ENCODE measurements at places on chromosomes 5 and 9.

DNA sequence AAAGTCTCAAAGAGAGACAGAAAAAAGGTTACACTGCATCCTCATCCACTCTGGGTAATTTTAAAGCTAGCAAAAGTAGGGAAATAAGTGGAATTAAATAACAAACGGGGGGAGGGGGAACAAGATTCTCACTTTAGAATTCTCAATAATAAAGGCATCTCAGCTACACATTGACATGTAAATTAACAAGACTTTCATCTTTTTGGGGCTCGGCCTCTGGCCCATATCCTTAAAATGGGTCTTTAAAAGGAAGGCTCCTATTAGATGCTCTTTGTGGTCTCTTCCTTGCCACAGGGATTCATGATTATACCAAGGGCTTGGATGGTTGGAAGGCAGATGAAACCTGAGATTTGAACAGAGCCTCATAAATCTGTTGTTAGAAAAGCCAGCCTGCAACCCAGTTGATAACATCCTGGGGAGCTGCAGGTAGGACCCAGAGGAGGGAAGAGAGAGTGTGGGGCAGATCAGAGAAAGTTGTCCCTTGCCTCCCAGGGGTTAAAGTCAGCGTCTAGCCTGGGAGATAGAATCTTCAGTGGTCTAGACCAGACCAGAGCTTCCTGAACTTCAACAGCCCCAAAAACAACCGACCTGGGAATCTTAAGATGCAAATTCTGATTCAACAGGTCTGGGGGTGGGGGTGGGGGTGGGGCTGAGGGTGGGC is 135.9 kb downstream of the GCNT1 start:
- DNase-seq = no peak

GRCh38 chr9:92564982-92565381 is 29.2 kb upstream of the ECM2 start:
- DNase-seq = no peak

GRCh38 chr5:86971034-86971571 is 296.6 kb upstream of the RASA1 start:
- no peak for DNase-seq

DNA sequence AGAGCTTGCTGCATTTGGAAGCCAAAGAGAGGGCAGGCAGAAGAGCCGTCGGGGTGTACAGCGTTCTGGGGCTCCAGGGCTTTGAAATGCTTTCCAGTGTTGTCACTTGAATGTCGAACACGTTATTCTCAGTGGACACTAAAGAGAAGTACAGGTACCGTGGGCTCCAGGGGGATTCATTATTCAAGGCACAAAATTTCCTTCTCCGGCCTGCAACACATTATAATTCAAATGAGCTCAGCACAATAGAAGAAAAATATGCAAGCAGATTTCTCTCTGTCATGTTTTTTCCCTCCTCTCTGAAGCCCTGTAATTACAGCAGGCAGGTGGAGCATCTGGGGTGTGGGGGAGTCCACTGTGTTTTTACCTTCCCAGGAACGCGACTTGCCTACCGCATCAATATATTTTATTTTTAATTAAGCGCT is 293.1 kb downstream of the ZSWIM6 start:
- DNase-seq = no peak

GRCh38 chr9:13485068-13485596 is 205.6 kb upstream of the MPDZ start:
- no peak for DNase-seq

DNA sequence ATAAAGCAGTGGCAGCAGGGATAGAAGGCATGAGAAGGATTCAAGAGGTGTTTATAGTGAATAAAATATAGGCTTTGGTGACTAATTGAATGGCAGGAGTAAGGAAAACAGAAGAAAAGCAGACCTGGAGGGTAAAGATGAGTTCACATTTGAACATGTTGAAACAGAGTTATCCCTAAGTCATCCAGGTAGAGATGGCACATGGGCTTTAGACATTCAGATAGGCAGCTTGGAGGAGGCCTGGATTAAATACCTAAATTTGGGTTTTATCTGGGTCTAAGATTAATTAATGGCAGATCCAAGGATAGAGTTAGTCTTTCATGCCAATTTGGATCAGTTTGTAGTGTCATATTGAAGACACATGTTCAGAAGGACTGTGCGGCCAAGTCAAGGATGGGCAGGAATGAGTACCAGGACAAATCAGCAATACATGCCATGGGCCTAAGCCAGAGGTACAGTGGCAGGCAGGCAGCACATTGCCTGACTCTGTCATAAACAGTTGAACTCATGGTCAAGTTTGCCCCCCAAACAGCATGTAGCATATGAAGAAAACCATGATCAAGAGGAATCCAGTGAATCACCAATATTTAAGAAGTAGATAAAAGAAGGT is 115.5 kb upstream of the SLC12A2 start:
- no peak for DNase-seq

- DNase-seq = no peak
Observed at GRCh38 chr9:76697554-76697953, 66.7 kb upstream of the PCA3 start.

DNA sequence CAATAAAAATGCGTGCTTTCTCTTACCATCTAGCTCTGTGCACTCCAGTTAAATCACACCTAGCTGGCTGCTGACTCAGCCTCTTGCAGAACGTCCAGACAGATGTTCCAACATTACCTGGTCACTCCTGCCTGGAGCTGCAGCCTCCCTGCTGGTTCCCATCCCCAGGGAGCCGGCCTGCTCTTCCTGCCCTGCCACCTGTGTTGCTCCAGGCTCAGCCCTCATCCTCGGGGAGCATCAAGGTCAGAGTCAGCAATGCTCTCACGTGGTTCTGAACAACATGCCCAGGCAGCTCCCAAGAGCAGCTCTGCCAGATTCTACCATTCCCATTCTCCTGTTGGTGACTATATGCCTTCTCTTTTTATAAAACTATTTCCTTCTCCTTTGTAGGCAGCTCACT is 81.3 kb downstream of the GADD45G start:
- peak; percentile 77 for DNase-seq

DNA sequence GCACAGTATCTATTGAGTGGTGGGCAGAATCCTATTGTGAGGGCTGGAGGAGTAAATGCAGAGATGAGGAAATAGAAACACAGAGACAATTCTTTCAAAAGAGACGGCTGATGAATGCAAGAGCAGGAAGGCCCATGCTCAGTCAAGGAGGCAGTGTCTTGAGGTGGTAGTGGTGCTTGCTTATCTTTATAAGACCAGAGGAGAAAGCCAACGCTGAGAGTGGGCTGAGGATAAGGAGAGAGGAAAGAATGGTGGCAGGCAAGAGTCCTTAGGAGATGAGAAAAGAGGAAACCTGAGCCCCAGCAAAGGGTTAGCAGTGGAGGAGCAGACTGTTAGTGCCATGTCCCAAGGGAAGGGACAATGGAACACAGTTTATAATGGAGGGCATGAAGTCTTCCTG is 86.0 kb downstream of the SNCAIP start:
- no peak for DNase-seq

GRCh38 chr5:169474226-169474625 is 109.3 kb upstream of the SPDL1 start:
- no peak for DNase-seq
